ENCODE measurements at places on chromosomes 2 and 18. TPM values are rescaled to one million over a fixed set of nuclear protein-coding genes. Genes with fewer than 3 reads are reported as not detected.

- no peak for DNase-seq
These were observed 5.1 kb downstream of the SMIM21 start for GRCh38 chr18:75422341-75422910.

- no peak for DNase-seq
These were observed 68.1 kb upstream of the PELI1 start for GRCh38 chr2:64212346-64212745.

DNA sequence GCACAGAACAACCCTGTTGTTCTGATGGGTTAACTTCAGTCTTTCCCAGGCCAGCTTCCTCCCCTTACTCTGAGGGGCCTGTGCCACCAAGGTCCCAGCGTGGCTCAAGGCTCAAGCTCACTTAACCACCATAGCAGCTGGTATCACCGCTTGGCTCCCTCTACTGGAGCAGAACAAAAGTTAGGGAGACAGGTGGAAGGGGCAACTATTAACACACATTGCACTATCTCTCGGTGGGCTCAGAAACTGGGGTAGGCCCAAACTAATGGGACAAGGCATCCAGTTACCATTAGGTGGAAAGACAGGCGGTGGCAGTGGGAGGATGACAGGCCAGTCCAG lies 88.7 kb upstream of the ATL2 start:
- DNase-seq = peak; percentile 83

DNA sequence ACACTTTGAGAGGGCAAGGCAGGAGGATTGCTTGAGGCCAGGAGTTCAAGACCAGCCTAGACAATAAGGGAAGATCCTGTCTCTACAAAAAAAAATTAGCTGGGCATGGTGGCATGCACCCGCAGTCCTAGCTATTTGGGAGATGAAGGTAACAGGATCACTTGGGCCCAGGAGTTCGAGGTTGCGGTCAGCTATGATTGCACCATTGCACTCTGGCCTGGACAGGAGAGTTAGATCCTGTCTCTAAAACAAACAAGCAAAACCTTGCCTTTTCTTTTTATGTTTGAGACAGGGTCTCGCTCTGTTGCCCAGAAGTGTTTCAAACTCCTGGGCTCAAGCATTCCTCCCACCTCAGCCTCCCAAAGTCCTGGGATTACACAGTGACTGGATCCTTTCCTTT lies 14.5 kb upstream of the THADA start:
- DNase-seq = no peak

- DNase-seq = peak; percentile 95
These were observed 25.1 kb upstream of the TMEM182 start for GRCh38 chr2:102736410-102737409.

DNA sequence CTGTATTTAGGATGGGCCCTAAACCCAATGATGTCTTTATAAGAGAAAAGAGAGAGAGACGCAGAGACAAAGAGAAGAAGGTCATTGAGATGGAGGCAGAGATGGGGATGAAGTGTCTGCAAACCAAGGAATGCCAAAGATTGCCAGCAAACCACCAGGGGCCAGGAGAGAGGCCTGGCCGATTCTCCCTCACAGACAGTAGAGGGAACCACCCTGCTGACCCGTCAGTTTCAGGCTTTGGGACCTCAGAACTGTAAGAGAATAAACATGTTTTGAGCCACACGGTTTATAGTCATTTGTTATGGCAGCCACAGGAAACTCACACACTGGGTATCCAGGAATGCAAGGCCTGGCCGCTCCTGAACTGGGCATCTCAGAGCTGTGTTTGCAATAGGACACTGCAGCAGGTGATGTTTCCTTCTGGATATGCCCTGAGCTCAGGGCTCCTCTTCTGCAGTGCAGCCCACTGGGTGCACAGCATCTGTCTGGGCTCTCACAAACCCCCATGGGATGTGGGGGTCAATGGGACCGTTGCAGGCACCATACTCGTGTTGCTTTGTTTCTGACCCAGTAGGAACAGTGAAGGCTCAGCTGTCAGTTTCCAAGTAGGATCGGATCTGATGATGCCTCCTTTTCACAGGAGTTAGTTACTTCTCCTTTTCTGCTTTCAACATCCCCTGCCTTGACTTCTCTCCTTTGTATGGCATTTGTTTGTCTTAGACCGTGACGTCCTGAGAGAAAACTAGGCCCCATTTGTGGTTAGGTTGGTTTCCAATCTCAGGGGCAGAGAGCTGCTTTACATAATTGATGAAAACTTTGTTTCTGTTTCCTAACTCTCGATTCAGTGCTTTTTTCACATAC lies 20.8 kb downstream of the PTPN18 start:
- peak; percentile 81 for DNase-seq

DNA sequence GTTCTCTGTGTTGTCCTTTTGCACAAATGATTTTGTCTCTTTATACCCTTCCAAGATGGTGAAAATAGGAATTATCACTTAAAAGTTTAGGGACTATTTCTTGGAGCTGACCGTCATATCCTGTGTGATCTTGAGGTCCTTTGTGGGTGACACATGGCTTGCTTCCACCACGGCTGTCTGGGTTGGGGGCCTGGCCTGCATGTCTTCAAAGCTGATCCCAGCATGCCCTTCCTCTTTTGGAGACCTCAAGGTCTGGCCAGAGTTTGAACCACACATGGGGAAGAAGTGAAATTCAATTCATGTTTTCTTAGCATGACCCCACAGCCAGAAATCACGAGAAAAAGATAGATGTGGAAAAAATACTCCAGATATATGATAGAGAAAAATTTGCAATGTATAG lies 14.0 kb downstream of the SFTPB start:
- no peak for DNase-seq

GRCh38 chr2:172865422-172865821 lies 129.8 kb downstream of the RAPGEF4 start:
- peak; percentile 26 for DNase-seq

- DNase-seq = peak; percentile 71
These were observed 692 bp upstream of the RAX start for GRCh38 chr18:59273759-59274532.

GRCh38 chr2:221571551-221572218 lies 419 bp downstream of the EPHA4 start:
- peak; percentile 69 for DNase-seq

DNA sequence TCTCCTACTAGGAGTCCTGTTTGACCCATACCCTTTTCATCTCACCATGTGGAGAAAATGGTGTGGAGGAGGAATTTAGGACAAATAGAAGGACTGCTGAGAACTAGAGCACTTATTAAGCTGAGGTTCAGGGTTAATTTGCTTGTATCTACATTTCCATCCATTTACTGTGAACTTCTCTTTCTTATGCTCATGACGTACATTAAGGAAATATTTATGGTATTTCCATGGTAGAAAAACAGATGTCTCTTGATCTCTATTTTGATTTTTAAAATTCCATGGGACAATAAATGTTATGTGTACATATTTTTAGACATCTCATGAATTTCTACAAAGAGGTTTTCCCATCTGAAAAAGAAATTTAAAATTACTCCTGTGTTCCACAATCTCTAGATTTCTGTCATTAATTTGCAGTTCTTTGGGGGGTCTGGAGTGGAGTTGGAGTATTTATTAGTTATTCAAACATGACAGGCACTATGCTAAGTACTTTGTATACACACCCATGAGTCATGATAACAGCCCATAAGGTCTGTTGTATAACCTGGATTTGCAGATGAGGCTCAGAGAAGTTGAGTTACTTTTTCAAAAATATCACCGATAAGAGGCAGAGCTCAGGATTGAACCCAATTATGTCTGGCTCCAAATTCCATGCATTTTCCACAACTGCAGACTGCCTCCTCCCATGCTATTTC lies 112.6 kb downstream of the COPS8 start:
- DNase-seq = no peak

DNA sequence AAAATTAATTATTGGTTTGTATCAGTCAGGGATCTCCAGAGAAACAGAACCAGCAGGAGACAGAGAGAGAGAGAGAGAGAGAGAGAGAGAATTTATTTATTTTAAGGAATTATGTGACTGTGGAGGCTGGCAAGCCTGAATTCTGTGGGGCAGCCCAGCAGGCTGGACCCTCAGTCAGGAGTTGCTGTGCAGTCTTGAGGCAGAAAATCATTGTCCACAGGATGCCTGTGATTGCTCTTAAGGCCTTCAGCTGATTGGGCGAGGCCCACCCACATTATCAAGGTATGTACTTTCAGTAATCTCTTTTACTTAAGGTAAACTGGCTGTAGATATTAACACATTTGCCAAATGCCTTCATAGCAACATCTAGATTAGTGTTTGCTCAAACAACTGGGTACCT lies 155.3 kb downstream of the SEPTIN10 start:
- DNase-seq = no peak

GRCh38 chr2:130341562-130342019 lies 1.1 kb upstream of the IMP4 start:
- peak; percentile 83 for DNase-seq

DNA sequence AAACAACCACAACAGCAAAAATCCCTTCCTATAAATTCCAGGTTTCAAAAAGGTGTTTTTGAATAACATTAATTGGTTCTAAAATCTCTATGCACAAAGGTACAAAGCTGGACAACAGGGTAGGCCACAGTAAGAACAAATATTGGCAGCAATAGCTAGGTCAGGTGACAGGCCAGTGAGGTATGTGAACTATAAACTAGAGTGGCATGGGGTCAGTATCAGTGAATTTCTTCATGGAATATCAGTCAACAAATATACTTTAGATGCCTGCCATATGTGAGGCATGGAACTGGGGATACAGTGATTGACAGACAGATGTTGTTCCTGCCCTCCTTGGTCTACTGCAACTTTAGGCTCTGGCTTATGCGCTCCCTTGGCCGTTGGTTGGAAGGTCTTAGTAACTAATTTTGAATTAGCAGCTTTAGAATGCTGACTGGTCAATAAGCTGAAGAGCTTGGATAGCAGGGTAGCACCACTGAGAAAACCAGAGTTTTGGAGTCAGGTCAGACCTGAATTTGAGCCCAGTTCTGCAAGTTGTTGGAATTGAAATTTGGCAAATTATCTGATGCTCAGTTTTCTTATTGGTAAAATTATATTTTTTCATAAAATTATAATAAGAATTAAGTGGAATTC lies 2.3 kb upstream of the EPC2 start:
- DNase-seq = no peak

- peak; percentile 92 for DNase-seq
These were observed 74.0 kb downstream of the SLC66A2 start for GRCh38 chr18:79877163-79878091.

DNA sequence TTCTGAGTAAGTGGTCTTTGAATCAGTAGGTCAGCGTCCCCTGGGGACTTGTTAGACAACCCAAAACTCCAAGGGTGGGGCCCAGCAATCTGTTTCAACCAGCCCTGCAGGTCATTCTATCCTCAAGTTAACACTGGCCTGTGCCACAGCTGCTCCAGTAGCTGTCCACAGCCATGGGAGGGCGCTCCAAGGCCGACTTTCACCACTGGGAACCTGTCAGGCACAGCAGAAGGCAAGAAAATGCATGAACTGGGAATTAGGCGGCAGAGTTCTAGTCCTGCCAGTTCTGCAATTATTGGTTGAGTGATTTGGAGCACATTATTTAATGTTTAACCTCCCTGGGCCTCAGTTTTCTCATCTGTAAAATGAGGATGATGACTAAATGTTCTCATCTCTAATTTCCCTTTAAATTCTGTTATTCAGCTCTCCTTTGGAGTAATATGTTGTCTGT lies 17.4 kb upstream of the MRPL33 start:
- peak; percentile 91 for DNase-seq

GRCh38 chr2:225466891-225467604 lies 67.5 kb downstream of the NYAP2 start:
- DNase-seq = no peak

- DNase-seq = no peak
These were observed 24.9 kb downstream of the GLI2 start for GRCh38 chr2:120760446-120761135.

DNA sequence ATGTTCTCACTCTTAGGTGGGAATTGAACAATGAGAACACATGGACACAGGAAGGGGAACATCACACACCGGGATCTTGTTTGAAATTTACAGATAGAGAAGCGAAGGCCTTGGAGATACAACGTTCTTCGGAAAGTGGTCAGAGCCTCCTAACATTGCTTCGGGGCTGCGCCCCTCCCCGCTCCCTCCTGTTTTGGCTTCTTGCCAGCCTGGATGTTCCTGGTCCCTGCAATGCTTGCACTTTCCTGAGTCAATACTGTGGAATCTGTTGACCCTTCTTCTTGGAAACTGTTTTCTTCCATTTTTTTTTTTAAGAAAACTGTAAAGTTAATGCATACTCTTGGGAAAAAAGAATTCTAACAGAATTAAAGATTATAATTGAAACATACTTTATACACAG lies 360.8 kb downstream of the SOCS6 start:
- DNase-seq = no peak

- DNase-seq = peak; percentile 14
These were observed 25.3 kb upstream of the STARD7 start for GRCh38 chr2:96233880-96234316.

DNA sequence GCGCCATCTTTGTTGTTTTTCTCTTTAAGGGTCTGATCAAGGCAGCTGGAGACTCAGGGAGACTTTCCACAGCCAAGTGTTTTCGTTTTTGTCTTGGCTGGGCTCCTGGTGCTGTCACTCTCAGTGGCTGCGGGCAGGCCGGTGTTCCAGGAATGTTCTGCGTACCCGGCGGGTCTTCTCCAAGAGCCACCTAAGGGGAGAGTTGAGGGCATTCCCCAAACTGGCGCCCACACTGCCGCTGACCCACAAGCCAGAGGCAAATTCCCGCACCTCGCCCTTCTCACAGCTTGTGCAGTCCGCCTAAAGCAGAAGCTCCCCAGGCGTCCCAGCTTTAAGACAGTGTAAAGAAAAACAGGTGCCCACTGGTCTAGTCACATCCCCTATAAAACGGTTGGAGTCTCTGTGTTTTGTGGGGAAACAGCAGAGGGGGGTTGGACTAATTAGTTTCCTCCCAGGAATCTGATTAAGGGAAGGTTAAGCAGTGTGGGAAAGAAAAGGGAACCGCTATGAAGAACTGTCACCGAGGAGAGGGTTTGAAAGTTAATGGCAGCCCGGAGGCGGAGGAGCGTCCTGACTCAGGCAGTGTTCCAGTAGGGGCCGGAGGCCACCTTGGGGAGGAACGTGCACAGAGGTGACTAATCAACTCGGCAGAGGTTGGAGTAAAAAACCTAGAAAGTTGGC lies 224.5 kb downstream of the SLC4A3 start:
- no peak for DNase-seq

DNA sequence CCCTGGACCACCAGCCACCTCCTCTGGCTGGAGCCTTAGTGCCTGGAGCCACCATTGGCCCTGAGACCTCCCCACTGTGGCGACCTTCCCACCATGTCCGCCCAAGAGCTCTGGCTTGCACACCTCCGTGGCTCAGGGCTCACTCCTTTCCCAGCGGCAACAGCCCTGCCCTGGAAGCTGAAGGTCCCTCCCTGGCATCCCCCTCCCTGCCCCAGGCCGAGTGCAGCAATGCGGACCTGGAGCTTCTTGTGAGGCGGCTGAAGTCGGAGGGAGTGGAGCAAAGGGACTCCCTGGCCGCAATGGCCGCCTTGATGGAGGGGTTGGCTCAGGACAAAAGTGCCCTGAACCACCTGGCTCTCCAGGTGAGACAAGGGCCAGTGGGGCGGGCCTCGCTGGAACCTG lies 28.6 kb downstream of the CROCC2 start:
- peak; percentile 25 for DNase-seq

KCNS3 gene
- total RNA-seq = 2.7 TPM

RBFA gene
- total RNA-seq = 28.9 TPM

CABYR gene
- 4.0 TPM for total RNA-seq

DOK6 gene
- 2.7 TPM for total RNA-seq

CDH20 gene
- not detected for total RNA-seq

SLC4A1AP gene
- total RNA-seq = 27.9 TPM

CXCR1 gene
- total RNA-seq = not detected

KIAA2012 gene
- total RNA-seq = not detected

ALMS1 gene
- total RNA-seq = 22.1 TPM

MEP1B gene
- total RNA-seq = not detected

ACKR3 gene
- total RNA-seq = 26.8 TPM

CSRNP3 gene
- 2.7 TPM for total RNA-seq

All from osteoblast (primary cell).